ENCODE measurements at places on chromosomes 2 and 18.

- DNase-seq: no peak
These were observed 16.8 kb downstream of the AQP12A start for GRCh38 chr2:240708457-240708856.

DNA sequence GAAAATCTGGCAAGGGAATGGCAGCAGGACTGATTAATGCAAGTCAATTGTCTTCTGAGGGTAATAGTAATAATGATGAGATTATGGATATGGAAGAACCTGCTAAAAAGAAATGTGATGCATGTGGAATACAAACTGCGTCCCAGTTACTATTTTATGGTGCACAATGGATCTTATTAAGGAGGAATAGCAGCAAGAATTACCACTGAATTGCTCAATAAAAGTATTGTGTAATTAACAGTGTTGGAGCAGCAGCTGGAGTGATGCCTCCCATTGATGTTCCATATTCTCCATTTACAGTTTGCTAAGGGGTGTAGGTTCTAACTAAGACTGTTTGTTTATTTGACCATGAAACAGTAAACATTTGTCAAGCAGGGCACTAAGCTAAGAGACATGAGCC lies 167.9 kb downstream of the HRH4 start:
- no peak for DNase-seq

GRCh38 chr18:80154293-80154692 lies 45.2 kb downstream of the ADNP2 start:
- DNase-seq: no peak

- no peak for DNase-seq
These were observed 246.7 kb downstream of the BABAM2 start for GRCh38 chr2:28137221-28137620.

GRCh38 chr2:77807531-77808215 lies 285.5 kb upstream of the LRRTM4 start:
- no peak for DNase-seq

DNA sequence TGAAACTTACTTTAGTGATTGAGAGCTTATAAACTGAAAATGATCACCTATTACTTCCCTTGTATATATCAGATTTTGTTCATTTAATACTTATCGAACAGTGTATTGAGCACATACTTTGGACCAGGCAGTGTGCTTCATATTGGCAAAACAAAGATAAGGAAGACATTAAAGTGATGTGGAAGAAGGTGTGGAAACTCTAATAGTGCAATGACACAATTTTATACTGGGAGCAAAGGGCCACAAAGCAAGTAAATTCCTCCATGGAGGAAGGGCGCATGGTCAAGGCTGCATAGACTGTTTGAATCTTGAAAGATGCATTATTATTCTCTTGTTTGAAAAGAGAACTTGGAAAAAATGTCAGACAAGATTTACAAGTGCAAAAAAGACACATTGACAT lies 936.5 kb upstream of the DDX18 start:
- DNase-seq: no peak

DNA sequence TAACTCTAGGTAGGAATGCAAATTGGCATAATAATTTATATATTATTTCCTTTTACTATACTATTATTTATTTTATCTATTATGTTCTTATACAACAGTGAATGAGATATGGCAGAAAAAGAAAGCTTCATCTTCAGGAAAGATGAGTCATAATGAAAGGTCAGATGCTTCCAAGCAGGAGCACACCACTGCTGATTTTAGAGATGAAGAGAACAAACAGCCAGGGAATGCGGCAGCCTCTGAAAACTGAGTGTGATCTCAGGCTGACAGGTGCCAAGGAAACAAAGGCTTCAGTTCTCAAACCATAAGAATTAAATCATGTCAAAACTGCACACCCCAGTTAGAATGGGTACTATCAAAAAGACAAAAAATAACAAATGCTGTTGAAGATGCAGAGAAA lies 149.0 kb downstream of the CCDC178 start:
- no peak for DNase-seq

- DNase-seq: no peak
These were observed 748 bp downstream of the FMNL2 start for GRCh38 chr2:152335726-152336118.
